Islet precursor cell (in vitro differentiated cells): ENCODE measurements at places on chromosomes 3 and 15.

DNA sequence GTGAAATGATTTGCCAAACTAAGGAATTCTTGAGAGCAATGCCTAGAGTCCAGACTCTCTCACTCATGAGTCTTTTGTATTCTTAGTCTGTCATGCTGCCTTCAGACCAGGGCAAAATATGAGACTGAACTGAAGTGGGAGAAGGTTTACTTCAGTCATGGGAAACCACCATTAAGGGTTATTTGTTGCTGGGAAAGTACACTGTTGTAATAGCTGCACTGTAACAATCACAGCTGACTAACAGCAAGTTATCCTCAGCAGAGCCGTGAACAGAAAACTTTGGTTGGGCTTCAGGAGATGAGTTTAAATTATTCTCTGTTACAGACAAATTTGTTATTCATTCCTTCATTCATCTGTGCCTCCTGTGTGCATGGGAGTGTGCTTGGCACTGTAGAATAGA lies 258.5 kb downstream of the ROBO2 start:
- no peak for DNase-seq

DNA sequence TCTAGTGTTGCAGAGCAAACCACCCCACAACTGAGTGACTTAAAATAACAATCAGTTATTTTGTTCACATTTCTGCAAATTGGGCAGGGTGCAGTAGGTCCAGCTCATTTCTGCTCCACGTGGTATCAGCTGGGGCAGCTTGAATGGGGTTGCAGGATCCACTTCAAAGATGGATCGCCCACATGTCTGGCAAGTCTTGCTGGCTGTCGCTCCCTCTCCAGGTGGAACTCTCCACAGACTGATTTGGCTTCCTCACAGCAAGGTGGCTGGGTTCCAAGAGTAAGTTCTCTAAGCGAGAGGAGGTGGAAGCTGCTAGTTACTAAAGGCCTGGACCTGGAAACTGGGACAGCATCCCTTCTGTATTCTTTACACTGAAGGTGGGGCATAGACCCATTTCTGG lies 213.3 kb downstream of the SLC9A9 start:
- no peak for DNase-seq

DNA sequence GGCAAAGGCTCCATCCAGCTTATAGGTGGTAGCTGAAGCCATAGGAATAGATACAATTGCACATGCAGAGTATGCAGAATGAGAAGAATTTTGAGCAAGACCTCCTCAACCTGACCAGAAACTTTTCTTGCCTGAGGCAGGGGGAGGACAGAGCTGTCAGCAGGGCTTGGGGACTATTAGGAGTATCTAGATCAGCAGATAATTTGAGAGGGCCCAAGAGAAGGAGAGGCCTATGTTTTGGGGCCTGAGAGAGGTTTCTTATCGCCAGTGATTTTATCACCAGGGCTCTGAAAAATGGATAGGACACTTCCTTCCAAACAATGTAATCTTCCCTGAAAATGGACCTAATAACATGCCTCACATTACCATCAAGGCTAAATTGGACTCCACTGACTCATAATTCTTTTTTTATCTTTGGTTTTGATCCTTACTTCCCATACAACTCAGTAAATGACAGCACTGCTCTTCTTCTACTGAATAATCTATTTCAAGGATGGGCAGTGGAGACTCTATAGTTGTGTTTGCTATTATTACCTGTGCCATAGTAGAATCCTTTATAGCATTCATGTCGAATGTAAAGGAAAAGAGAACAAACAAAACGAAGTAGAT lies 15.8 kb upstream of the RAMAC start:
- peak; percentile 61 for DNase-seq

DNA sequence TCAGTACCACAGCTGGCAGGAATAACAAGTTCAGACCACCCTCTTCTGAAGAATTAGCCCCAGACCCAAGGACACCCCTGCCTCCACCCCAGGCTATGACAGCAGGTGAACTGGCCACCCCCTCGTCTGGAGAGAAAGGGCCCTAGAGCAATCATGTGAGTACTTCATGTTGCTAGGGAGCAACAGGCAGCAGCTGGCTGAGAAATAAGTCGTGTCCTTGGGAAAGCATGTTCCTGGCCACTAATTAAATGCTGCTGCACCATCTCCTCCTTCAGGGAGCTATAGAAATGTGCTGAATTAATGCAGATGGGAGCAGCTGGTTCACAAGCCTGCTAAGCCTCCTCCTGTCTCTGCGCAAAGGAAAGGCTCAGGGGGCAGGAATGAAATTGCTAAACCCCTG lies 31.5 kb downstream of the MRPS11 start:
- no peak for DNase-seq

GRCh38 chr3:63926309-63926708 lies 14.1 kb upstream of the SCAANT1 start:
- no peak for DNase-seq

GRCh38 chr3:19598870-19599269 lies 335.1 kb downstream of the EFHB start:
- no peak for DNase-seq

DNA sequence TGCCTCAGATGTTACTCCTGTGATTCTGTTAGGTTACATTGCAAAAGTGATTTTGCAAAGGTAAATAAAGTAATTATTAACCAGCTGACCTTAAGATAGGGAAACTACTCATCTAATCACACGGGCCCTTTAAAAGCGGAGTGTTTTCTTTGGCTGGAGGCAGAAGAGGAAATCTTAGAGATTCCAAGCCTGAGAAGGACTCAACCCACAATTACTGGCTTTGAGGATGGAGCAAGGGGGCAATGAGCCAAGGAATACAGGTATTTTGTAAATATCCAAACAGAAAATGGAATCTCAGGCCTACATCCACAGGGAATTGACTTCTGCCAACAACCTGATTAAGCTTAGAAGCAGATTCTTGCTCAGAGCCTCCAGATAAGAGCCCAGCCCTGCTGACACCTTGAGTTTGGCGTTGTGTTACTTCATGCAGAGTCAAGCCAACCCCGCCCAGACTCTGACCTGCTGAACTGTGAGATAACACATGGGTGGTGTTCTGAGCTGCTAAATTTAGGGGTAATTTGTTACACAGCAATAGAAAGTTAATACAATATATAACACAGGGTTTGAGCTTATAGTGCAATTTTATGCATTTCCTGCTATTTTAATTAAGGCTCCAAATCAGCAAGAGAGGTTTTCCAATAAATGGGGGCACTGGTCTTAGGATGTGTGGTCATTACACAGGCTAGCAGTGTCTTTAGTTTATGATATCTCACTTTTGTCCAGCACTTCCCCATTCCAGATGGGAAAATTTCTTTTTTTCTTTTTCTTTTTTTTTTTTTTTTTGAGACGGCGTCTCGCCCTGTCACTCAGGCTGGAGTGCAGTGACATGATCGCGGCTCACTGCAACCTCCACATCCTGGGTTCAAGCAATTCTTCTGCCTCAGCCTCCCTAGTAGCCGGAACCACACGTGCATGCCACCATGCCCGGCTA lies 19.5 kb downstream of the NFKBIZ start:
- no peak for DNase-seq

GRCh38 chr15:29091666-29092065 lies 178.0 kb downstream of the NSMCE3 start:
- no peak for DNase-seq

DNA sequence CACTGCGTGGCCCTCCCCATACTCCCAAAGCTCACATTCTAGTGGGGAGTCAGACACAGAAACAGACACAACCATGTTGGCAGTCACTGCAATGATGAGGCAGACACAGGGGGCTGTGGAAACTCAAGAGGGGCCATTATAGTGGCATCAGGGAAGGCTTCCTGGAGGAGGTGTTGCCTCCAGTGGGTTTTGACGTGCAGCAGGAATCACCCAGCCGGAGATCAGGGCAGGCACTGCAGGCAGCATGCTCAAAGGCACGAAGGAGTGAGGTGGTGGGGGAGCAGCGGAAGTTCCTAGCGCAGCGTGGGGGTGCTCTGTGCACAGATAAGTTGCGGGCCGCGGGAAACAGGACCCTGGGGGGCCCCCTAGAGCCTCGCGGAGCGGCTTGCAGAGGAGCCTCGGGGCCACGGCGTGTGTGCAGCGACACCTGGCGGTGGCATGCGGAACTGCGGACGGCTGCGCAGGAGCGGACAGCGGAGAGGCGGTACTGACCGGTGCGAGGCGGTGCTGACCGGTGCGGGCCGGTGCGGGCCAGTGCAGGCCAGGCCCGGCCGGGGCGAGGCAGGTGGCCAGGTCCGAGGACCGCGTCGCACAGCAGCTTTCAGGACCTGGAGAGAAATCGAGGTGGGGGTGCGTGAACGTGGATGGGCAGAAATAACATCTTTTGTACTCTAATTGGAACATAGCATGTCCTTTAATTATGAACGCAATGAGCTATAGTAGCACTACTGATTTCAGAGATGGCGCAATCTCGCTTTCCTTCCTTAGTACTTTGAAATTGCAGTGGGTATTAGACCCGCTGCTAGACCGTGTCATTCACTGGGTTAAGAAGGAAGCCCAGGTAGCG lies 101.5 kb downstream of the FBLN2 start:
- DNase-seq, result peak; percentile 92

GRCh38 chr3:50612234-50612882 lies 784 bp upstream of the CISH start:
- no peak for DNase-seq

- no peak for DNase-seq
These were observed 105.0 kb downstream of the SSR3 start for GRCh38 chr3:156449710-156450574.

- DNase-seq, result no peak
These were observed 436.4 kb upstream of the ONECUT1 start for GRCh38 chr15:53226559-53226958.

- peak; percentile 76 for DNase-seq
These were observed 19.1 kb upstream of the ADGRG7 start for GRCh38 chr3:100590114-100590839.
